ENCODE measurements at places on chromosomes 7 and 10. TPM values are rescaled to one million over a fixed set of nuclear protein-coding genes. Genes with fewer than 3 reads are reported as not detected.

DNA sequence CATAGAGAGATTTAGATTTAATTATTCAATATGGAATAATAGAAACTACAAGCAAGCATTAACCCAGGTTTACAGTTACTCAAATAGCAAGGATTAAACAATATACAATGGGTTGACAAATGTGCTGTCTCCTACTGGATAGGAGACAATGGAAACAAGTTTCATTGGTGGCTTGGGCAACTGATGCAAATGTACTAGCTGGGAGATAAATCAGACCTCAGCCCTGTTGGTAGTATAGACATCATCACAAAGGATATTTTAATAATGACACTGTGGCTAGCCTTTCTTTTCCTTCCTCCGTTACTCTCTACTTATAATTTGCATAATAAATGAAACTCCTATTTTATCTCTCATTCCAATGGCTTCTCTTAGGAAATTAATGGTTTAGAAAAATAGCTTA is 96.5 kb upstream of the DKK1 start:
- H3K27ac ChIP-seq = no peak overlapping the region
- no peak for DNase-seq
- no peaks in the 10 kb centered on the region for H3K27me3 ChIP-seq
- H3K4me1 ChIP-seq = no peaks in the 10 kb centered on the region

KDM7A gene
- total RNA-seq = 16.7 TPM

GIMAP1 gene
- 13.0 TPM for total RNA-seq

GRCh38 chr7:70094831-70095230 is 496.6 kb downstream of the AUTS2 start:
- no peaks in the 10 kb centered on the region for H3K27me3 ChIP-seq
- H3K36me3 ChIP-seq = no peaks in the 10 kb centered on the region
- H3K4me3 ChIP-seq = no peak overlapping the region
- no peak for DNase-seq

DNA sequence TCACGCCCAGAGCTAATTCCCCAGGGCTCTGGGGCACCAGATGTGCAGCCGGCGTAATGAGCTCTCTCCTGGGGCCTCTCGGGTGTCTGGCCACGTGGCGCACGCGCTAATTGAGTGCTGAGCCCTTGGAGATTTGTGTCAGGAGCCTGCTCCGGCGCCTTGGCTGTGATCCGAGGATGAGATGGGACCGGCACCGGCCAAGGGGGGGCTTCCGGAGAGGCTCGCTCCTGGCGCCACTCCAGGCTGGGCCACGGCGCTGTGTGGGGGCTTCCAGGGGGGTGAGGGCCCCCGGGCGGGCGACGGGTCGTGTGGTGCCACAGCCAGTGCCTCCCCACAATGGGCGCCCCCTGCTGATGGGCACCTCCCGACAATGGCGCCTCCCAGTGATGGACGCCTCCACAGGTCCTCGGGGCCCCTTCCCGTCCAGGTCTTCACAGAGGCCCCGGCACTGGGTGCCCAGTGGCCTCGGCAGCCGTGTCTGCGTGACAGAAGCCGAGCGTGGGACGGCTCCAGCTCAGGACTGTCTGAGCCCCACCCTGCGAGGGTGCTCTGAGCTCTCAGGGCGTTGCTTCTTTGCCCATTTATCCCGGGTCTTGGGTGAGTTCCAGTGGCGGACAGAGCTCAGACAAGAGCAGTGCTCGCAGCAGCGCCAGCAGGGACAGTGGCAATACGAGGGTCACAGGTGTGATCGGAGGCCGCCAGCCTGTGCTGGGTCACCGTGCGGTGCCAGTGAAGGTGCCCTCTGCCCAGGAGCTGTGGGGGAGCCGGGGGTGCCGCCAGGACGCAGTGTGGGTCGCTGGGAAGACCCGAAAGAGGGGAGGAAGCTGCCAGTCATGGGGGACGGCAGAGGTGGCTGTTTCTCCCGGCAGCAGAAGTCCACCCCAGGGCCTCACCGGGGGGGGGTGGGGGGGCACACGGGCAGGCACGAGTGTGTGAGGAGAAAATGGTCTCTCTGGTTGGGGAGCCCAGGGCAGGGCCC is 8.2 kb upstream of the NKX6-2 start:
- H3K27ac ChIP-seq = no peak overlapping the region
- no peak overlapping the region for H3K4me3 ChIP-seq
- H3K4me1 ChIP-seq = no peaks in the 10 kb centered on the region
- no peaks in the 10 kb centered on the region for H3K36me3 ChIP-seq
- no peak for DNase-seq
- peaks cover 25% of the 10 kb centered on the region for H3K27me3 ChIP-seq

- H3K36me3 ChIP-seq = no peaks in the 10 kb centered on the region
- H3K4me1 ChIP-seq = no peaks in the 10 kb centered on the region
- H3K27me3 ChIP-seq = no peaks in the 10 kb centered on the region
- H3K4me3 ChIP-seq = no peak overlapping the region
- H3K27ac ChIP-seq = no peak overlapping the region
Measured at GRCh38 chr10:14385596-14386593, 55.2 kb upstream of the FRMD4A start.

PNLIPRP3 gene
- total RNA-seq = 0.20 TPM

PDE6C gene
- not detected for total RNA-seq

- H3K36me3 ChIP-seq = peaks cover 49% of the 10 kb centered on the region
- H3K4me1 ChIP-seq = peaks cover 10% of the 10 kb centered on the region
- DNase-seq = peak; percentile 73
- H3K27me3 ChIP-seq = no peaks in the 10 kb centered on the region
Measured at GRCh38 chr7:111752022-111752582, 189.8 kb upstream of the IMMP2L start.

GRCh38 chr7:80298201-80298600 is 163.6 kb downstream of the GNAI1 start:
- no peaks in the 10 kb centered on the region for H3K36me3 ChIP-seq
- H3K27me3 ChIP-seq = no peaks in the 10 kb centered on the region
- H3K4me3 ChIP-seq = no peak overlapping the region
- H3K4me1 ChIP-seq = no peaks in the 10 kb centered on the region
- H3K27ac ChIP-seq = no peak overlapping the region
- no peak for DNase-seq

DNA sequence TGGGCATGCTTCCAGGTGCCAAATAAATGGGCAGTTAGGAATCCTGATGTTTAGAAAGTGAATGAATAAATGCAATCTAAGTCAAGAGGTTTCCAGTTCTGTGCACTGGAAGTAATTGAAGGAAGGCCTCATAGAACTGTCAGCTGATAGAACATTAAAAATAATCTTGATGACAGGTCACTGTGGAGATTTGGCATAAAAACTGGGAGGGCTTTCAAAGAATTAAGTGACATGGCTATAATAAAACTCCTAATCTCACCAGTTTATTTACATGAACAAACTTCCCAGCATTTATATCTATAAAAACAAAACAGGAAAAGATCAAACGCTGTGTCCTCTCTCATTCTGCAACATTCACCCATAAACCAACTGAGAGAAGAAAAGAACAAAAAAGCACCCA is 170.5 kb downstream of the SLIT1 start:
- H3K27me3 ChIP-seq = no peaks in the 10 kb centered on the region
- DNase-seq = no peak
- no peak overlapping the region for H3K27ac ChIP-seq
- no peaks in the 10 kb centered on the region for H3K36me3 ChIP-seq
- no peaks in the 10 kb centered on the region for H3K4me1 ChIP-seq
- H3K4me3 ChIP-seq = no peak overlapping the region

PIP gene
- total RNA-seq = not detected

CDHR3 gene
- 1.4 TPM for total RNA-seq

- no peaks in the 10 kb centered on the region for H3K27me3 ChIP-seq
- no peak overlapping the region for H3K4me3 ChIP-seq
- no peak overlapping the region for H3K27ac ChIP-seq
Measured at GRCh38 chr10:126640401-126640800, 30.1 kb downstream of the C10orf90 start.

GNG11 gene
- total RNA-seq = 22.6 TPM

DNA sequence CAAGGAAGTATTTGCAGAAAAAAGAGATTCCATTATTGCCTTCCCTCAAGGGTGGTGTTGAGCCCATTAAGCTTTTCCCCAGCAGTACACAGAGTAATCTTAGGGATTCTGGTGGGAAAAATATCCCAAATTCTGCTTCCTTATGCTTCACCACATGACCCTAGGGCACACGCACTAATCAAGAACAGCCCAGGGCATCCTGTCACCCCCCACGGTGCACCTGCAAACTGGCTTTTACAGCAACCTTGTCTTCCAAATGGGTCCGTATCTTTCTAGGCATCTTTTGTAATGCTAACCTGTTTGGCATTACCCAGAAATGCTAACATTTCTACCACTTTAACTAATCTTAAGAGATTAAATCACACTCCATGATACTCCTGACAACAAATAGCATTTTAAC is 926 bp upstream of the C7orf33 start:
- no peak overlapping the region for H3K4me3 ChIP-seq
- H3K27me3 ChIP-seq = peaks cover 6% of the 10 kb centered on the region
- no peaks in the 10 kb centered on the region for H3K36me3 ChIP-seq
- no peak overlapping the region for H3K27ac ChIP-seq
- DNase-seq = no peak

SLC26A4 gene
- 1.0 TPM for total RNA-seq

DNA sequence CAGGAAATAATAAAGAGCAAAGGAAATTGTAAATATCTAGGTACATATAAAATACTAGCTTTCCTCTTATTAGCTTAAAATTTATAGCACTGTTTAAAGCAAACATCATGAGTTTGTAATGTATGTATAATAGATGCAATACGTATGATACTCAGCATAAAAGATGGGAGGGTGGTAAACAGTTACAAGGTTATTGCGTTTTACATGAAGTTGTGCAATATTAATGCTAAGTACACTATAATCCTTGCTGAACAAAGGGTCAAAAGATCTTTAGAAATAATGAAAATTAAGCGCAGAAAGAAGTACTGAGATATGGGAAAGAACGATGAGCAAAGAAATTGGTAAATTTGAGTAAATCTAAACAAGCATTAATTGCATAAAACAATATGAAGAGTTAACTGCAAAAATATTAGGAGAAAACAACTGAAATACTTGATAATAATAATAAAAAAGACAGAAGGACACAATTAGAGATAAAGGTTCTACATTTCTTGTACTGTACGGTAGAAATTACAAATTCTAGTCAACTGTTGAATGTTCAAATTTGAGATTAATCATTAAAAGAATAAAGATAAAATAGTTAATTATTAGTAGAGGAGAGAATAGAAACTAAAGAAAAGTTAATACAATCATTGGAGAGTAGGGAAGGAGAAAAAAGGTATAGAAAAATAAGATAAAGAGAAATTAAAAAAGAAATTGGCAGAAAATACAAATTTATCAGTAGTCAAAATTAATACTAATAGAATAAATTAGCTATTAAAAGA is 17.9 kb downstream of the C10orf67 start:
- H3K36me3 ChIP-seq = no peaks in the 10 kb centered on the region
- no peaks in the 10 kb centered on the region for H3K4me1 ChIP-seq
- peaks cover 13% of the 10 kb centered on the region for H3K27me3 ChIP-seq
- no peak overlapping the region for H3K4me3 ChIP-seq

PTPRZ1 gene
- total RNA-seq = 3.6 TPM

GRCh38 chr10:80691441-80691840 is 153.7 kb downstream of the SH2D4B start:
- H3K4me3 ChIP-seq = no peak overlapping the region
- H3K27ac ChIP-seq = no peak overlapping the region
- no peaks in the 10 kb centered on the region for H3K4me1 ChIP-seq
- no peak for DNase-seq
- no peaks in the 10 kb centered on the region for H3K36me3 ChIP-seq

- H3K4me1 ChIP-seq = no peaks in the 10 kb centered on the region
- no peak overlapping the region for H3K27ac ChIP-seq
- H3K27me3 ChIP-seq = peaks cover 12% of the 10 kb centered on the region
- H3K36me3 ChIP-seq = no peaks in the 10 kb centered on the region
Measured at GRCh38 chr7:155107126-155107525, 37.0 kb downstream of the HTR5A start.

SPDYE11 gene
- not detected for total RNA-seq

DNA sequence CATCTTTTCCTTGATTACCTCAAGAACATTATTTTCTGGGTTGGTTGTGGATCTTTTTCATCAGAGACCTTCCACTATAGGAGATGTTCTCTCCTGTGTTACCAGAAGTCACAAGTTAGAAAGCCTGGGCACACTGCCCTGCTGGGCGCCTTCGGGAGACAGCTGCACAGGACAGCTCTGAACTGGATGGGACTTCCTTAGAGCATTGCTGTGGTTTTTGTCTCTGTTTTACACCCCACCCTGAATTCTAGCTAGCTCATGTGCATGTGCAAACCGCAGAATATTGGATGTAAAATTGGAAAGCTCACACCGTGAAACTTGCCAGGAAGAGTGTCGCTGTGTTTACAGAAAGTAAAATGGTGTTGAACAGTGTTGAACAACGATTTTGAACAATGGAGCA is 54.4 kb upstream of the SEC61G start:
- no peak overlapping the region for H3K27ac ChIP-seq
- no peak for DNase-seq
- H3K36me3 ChIP-seq = no peaks in the 10 kb centered on the region
- H3K27me3 ChIP-seq = no peaks in the 10 kb centered on the region

RBP3 gene
- not detected for total RNA-seq

DNA sequence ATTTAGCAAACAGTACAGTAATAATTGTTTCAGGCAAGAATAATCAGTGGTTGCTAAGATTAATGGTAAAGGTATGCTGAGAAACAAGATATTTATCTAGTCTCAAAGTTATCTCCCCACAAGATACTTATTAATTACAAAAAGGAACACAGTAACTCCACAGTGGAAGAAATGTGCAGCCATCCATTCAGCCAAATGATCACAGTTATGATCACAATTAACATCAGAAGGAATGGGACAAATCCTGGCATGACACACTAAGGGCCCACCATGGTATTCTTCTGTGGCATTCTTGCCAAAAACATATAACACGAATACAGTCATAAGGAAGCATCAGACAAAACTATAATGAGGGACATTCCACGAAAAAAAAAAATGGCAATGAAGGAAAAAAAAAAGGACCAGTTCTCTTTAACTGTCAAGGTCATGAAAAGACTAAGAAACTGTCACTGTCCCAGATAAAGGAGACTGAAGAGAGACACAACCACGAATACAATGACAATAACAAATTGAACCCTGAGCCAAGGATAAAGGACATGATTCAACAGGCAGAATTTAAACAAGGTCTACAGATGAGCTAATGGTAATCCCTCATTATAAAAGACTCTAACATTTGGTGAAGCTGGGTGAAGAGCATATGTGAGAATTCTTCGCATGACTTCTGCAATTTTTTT is 20.9 kb downstream of the NUDCD3 start:
- peaks cover 50% of the 10 kb centered on the region for H3K36me3 ChIP-seq
- H3K4me1 ChIP-seq = peaks cover 27% of the 10 kb centered on the region
- no peak for DNase-seq
- no peak overlapping the region for H3K27ac ChIP-seq
- no peak overlapping the region for H3K4me3 ChIP-seq
- H3K27me3 ChIP-seq = no peaks in the 10 kb centered on the region

KLLN gene
- 0.41 TPM for total RNA-seq

GRCh38 chr7:1587738-1588137 is 17.9 kb upstream of the PSMG3 start:
- no peak for DNase-seq
- peaks cover 25% of the 10 kb centered on the region for H3K27me3 ChIP-seq
- no peak overlapping the region for H3K4me3 ChIP-seq
- H3K4me1 ChIP-seq = no peaks in the 10 kb centered on the region

Measured in upper lobe of right lung (tissue), 1 donor.